ENCODE measurements at places on chromosomes 12 and 14.

GRCh38 chr14:43116341-43116740, 1390.7 kb downstream of the FSCB start:
- DNase-seq, result no peak

DNA sequence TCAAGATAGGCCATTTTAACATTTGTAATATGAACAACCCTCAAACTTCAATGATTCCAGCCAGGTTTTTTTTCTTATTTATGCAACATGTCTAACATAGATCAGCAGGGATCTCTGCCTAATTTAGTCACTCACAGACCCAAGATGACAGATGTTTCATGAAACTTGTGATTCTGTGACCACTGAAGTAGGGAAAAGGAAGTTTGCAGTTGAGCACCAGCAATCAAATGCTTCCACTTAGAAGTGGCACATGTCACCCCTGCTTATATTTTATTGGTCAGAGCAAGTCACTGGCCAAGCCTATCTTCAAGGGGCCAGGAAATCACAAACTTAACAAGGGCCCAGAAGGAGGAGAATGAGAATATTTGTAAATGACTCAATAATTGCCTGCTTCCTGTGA, 150.6 kb downstream of the BCAT1 start:
- no peak for DNase-seq

DNA sequence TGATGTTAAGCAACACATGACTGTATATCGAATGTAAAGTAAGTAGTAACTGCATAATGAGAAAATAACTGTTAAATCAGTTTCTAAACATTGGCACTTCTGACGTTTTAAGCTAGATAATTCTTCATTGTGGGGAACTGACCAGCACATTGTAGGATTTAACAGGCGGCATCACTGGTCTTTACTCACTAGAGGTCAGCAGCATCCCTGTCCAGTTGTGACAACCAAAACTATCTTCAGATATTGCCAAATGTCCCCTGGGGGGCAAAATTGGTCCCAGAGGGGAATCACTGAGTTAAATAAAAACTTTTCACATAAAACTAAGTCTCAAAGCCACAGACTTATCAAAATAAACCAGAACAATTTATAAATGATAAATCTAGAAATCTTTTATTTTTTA, 65.3 kb downstream of the BLTP3B start:
- no peak for DNase-seq

DNA sequence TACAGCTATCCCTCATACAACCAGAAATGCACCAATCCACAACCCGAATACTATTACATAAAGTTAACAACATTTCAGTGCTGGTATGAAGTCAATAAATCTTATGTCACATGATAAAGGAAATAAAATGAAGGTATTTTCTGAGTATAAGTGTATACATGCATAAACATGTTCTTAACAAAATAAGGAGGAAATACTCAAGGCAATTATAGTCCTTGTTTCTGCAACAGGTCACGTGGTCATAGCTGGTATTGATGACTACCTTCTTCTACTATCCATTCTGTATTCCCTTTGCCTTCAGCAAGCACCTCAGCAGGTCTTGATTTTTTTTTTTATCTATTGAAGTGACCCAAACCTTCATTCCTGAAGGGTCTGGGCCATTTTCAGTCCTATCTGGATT, 675.6 kb downstream of the RPL10L start:
- no peak for DNase-seq

- no peak for DNase-seq
Measured at GRCh38 chr14:58671024-58671423, 33.3 kb downstream of the DACT1 start.

DNA sequence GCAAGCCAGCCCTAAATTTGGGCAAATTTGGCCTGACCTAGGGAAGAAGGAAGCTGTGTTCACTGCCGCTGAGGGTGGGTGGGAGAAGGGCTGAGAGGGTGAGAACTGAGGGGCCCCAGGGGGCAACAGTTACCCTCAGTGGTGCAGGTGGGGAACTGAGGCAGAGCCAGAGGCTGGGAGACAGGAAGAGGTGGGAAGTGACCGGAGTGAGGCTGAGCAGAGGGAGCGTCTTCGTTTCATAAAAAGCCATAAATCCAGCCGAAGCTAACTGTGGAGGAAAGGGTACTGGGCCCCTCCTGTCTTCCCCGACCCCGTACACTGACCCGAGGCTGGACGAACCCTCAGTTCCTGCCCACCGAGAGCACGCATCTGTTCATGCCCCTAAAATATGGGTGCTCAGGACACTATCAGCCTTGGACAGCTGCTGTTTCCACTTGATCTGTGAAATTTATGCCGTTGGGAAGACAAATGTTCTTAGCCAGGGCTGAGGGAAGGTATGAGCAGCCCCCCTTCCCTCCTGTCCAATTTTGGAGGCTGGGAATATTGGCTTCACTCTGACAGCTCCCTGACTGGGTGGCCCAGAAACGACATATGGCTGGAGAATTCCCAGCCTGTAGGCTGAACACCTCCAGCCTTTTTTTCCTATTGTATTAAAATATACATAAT, 116.5 kb downstream of the KIF26A start:
- no peak for DNase-seq

- DNase-seq, result no peak
Measured at GRCh38 chr12:84982888-84983287, 53.2 kb downstream of the TSPAN19 start.
